Hepatocyte (in vitro differentiated cells): ENCODE measurements at places on chromosomes 4 and X. TPM values are rescaled to one million over a fixed set of nuclear protein-coding genes. Genes with fewer than 3 reads are reported as not detected.

DNA sequence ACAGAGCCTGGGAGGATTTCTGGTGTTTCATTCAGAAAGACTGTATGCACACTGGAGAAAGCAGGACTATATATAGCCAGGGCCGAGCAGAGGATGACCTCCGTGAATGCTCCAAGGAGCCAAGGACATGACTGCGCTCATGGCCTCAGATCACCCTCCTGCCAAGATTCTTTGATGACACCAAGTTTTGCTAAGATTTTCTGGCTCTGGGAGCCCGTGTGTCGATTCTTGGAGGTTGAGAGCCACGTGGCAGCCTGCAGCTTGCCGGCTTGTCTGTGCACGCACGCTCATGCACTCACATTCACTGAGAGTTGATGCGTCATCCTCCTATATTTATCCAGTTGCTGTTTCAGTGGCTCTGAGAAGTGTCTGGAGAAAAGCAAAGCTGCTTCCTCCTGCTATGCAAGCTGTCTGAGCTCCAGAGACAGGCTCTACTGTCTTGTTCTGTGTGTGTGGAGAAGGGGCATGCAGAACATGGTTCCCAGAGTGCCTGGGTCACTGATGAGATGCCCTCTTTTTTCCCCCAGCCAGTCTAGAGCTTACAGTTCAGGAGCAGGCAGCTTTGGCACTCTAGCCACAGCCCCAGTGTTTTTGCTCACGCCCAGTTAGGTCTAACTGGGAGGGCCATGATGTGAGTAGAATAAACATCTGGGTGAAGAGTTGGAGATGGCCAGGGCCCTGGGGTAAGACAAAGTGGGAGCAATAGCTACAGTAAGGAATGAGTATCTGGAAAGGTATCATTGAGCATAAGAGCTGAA, 64.9 kb upstream of the SCOC start:
- peak; percentile 52 for DNase-seq

DNA sequence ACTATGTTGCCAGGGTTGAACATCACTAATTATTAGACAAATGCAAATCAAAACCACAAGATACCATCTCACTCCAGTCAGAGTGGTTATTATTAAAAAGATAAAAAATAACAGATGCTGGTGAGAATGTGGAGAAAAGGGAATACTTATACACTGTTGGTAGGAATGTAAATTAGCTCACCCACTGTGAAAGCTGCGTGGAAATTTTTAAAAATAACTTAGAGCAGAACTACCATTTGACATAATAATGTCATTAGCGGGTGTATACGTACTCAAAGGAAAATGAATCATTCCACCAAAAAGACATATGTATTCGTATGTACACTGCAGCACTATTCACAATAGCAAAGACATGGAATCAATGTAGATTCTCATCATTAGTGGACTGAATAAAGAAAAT, 48.6 kb upstream of the UGT2A1 start:
- DNase-seq, result no peak

GRCh38 chr4:25032126-25032525, 1.4 kb upstream of the LGI2 start:
- no peak for DNase-seq

GRCh38 chr4:152935631-152936445, at the start of gene FHDC1:
TSS of gene FHDC1 (plus strand) at chr4:152936323. CDS start at chr4:152943058, 6,735 bp downstream.
- DNase-seq, result peak; percentile 89

GRCh38 chr4:132180020-132180427, 969.1 kb upstream of the PCDH10 start:
- DNase-seq, result no peak

GRCh38 chrX:37330642-37331041, 18.5 kb upstream of the PRRG1 start:
- DNase-seq, result no peak

DNA sequence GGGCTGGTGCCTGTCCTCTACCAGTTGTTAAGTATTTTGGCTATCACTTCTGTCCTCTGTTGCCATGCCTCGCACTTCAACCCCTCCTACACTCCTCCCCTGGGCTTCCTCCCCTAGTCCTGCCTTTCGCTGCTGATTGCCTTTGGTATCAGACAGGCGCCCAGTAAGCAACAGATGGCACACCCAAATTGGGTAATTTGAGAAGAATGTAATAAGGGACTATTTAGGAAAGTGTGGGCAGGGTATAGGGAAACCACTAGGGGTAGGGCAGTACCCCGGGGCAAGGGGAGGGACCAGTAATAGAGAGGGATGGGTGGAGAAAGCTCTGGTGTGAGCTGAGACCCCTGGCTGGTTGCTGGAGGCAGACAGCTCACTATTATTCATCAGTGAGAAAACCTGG, 172.7 kb upstream of the USP9X start:
- no peak for DNase-seq

The CTAG2 gene
- polyA plus RNA-seq, result not detected in 2 replicates

The CHRDL1 gene
- 0.56 and 0.82 TPM in 2 replicates for polyA plus RNA-seq
